ENCODE measurements at places on chromosomes 7 and 10.

DNA sequence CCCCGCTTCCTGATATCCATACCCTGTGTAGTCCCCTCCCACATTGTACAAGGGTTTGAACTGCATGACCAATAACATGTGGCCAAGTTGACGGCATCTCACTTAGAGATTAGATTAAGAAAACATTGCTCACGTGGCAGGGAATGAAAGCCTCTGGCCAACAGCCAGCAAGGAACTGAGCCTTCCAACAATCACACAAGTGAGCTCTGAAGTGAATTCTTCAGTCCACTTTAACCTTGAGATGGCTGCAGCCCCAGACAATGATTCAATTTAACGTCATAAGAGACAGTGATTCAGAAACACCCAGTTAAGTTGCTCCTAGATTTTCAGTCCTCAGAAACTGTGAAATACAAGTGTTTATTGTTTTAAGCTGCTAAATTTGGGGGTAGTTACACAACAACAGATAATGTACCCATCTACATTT, 165.9 kb upstream of the PLXNA4 start:
- no peak for DNase-seq

GRCh38 chr10:126536148-126536547, 134.3 kb downstream of the C10orf90 start:
- no peak for DNase-seq

DNA sequence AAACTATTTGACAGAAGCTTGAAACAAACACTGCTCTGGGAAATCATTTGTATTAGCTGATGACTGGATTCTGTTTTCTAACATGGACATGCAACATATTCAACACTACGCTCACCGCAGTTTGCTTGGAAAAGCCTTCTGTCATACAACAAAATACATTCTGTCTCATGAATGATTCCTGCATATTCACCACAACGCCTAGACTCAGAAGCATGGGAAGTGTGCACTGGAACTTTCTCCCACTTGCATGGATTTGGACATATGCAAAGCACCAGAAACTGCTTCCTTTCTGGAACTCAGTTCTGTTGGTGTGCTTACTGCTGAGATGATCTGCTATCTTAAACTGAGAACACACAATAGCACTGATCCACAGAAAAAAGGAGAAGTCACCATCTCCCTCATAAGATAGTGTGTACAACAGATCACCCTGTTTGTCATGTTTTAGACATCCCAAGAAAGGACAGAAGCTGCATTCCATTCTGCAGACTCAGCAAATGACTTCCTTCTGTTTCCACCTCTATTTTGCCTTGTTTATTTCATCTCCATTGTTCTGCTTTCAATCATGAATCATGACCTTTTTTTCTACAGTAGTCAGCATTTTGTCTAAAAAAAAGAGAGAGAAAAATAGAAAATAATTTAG, 115.8 kb downstream of the HTR7 start:
- DNase-seq: no peak

DNA sequence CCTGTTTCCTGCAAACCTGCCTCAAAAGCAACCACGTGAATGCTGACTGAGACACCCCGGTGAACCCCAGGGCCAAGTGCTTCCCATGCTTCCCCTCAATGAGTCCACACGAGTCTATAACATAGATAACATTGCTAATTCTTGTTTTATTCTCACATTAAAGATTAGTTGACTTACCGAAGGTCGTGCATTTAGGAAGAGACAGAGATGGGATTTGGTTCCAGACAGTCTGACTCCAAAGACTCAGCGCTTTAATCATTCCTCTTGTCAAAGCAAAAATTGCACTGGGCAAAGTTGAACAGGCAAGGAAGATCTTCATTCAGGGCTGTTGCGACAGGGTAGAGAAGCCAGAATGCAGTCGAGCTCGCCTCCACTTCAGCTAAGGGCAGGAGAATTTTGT, 435.6 kb upstream of the C7orf33 start:
- DNase-seq: no peak

DNA sequence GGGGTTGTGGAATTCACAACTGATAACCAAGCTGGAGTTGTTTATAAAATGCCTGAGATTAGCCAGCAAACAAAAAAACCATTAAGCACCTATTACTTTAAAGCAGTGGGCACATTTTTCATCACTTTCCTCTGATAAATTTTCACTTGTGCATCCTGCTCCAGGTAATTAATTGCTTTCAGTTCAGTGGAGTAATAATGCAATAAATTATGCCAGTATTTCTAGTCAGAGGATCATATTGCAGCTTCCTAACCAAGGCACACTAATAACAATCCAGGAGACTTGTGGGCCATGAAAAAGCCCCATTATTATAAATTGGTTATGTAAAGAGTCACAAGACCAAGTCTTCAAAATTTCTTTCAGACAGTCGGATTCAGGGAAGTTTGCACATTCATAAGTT, 193.2 kb downstream of the LRMDA start:
- no peak for DNase-seq
